Activated CD8-positive, alpha-beta memory T cell treated with anti-CD3 and anti-CD28 coated beads for 1 hour (primary cell): ENCODE measurements at places on chromosomes 2 and 18.

- no peak for DNase-seq
Observed at GRCh38 chr2:4868466-4868865, 823.7 kb upstream of the SOX11 start.

DNA sequence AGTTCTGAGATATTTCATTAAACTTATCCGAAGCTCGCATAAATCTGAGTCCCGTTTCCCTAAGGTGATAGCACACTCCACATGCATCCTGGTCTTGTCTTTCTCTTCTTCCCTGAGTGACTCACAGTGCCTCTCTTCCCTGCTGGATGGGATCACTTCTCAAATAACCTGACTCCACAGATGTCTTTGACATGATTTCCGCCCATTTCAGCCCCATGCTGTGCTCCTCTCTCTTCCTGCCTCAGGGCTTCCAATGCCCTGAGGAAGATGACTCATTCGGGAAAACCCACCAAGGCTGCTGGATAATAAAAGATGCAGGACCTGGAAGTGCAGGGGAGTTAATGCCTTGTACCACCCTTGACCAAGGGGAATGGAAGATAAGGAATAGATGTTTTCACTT lies 441.7 kb upstream of the SOX11 start:
- no peak for DNase-seq

- DNase-seq: no peak
Observed at GRCh38 chr18:48394176-48394575, 15.0 kb downstream of the ZBTB7C start.

DNA sequence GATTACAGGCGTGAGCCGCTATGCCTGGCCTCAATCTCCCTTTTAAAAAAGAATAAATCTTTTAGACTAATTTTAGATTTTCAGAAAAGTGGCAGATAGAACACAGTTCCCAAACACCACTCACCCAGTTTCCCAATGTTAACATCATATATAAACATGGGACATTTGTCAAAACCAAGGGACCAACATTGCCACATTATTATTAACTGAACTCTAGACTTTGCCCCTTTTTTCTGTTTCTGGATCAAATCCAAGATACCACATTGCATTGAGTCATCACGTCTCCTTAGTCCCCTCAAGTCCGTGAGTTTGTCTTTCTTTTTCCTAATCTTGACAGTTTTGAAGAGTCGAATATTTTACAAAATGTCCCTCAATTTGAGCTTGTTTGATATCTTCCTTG lies 2.4 kb downstream of the C2orf42 start:
- no peak for DNase-seq

GRCh38 chr18:50586710-50587109 lies 26.8 kb downstream of the MAPK4 start:
- DNase-seq: no peak

- no peak for DNase-seq
Observed at GRCh38 chr2:113157118-113157896, 16.5 kb upstream of the PSD4 start.

GRCh38 chr18:69528435-69528834 lies 127.7 kb downstream of the DOK6 start:
- DNase-seq: no peak

DNA sequence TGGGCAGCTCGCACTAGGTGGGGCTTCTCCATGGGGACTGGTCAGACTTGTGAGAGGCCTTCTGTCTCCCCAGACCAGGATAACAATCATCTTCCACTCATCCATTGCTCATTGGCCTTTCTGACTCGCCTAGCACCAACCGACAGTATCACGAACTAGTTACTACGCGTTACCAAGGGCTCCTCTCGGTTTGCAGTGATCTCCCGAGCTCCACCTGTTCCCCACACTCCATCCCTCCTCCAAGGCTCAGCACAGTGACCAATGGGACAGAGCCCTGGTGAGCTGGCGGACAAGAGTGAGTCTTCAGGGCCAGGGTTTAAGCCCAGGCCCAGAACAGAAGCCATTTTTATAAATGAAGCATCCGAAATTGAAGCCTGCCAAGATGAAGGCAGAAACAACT lies 42.8 kb upstream of the SMAD7 start:
- DNase-seq: no peak

DNA sequence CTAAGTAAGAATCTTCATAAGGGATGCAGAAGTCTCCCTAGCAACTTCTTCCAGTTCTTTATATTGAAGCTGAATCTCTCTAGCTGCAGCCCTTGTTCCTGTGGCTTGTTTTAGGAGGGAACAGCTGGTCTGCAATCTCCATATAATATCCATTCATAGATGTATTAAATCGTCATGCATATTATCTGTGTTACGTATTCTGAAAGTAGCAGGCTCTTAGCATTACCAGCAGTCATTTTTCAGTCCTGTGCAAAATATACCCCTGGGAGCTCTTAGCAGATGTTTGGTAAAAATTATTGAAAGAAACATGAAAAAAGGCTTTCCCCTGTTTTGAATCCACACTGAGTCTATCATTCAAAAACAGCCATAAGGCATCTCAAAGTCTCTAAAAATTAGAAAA lies 385.3 kb downstream of the IRS1 start:
- no peak for DNase-seq

- DNase-seq: no peak
Observed at GRCh38 chr2:192373754-192374153, 179.0 kb upstream of the TMEFF2 start.

DNA sequence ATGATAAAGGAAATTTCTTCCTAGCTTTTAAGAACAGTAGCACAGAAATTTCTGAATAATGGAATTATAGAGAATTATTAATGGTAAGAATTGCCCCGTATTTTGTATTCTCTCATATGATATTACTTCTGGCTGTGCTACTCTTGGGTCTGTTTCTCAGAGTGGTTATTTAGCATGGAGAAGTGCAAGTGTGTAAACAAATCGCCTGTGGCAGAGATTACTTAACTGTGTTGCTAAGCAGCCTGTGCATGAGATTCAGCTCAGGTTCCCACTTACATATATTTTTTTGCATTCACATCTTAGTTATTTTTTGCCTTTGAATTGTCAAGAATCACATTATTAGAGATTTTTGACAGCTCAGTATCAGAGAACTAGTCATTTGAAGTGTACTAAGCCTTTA lies 80.1 kb upstream of the NFATC1 start:
- DNase-seq: no peak

- no peak for DNase-seq
Observed at GRCh38 chr2:26731714-26732113, 32.4 kb upstream of the SLC35F6 start.

- no peak for DNase-seq
Observed at GRCh38 chr2:85953476-85953875, 64.7 kb upstream of the ST3GAL5 start.
